ENCODE measurements at places on chromosomes 5 and 9.

- DNase-seq = no peak
These were observed 49.7 kb downstream of the MYO10 start for GRCh38 chr5:16886366-16886736.

GRCh38 chr9:123686131-123686828 is 243.6 kb downstream of the DENND1A start:
- DNase-seq = no peak

DNA sequence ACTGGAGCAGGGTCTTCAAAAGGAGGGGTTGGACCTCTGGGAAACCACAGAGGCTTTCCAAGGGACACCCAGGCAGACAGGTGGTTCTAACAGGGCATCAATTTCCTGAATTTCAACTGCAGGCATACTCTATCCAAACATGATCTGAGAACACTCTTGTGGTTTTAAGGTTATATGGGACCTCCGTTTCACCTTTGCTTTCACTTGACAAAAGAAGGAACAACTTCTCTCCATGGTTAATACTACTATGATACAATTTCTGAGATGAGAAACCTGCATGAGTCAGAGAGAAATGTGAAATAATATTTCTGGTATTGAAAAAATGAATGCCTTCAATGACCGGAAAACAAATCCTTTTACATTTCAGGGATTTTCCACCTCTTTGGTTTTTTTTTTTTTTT is 28.0 kb upstream of the ERAP1 start:
- no peak for DNase-seq

GRCh38 chr5:147616421-147616820 is 106.6 kb upstream of the DPYSL3 start:
- DNase-seq = no peak

- DNase-seq = no peak
These were observed 472.8 kb downstream of the CCDC171 start for GRCh38 chr9:16025627-16026026.

DNA sequence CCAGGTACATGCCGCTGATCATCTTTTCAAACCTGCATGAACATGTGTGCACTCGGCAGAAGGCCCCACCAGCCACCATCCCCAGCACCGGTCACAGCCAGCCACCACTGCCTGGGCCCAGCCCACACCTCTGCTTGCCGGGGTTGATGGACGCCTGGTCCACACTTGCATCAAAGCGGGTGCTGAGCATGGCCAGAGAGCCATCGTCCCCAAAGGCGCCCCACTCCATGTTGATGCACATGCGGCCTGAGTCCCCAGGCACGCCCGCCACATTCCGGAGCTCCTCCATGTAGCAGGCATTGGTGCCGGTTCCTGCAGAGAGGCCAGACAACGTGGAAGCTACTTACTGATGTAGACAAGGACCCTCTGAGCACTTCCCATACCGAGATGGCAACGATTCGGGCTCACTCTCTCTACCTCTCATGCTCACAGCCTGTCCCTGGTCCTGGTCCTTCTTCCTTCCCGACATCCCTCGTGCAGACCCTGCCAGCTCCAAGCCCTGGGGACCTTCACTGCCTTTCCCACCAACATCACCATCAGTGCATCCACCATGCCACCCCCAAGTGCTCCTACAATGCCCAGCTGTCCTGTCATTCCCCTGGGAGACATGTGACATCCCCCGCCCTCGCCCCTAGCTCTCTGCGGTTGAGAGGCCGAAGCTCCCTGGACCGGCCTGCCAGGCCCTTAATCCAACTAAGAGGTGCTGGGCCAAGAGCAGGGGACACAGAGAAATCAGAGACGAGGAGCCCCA is 17.2 kb downstream of the HK3 start:
- DNase-seq = no peak

DNA sequence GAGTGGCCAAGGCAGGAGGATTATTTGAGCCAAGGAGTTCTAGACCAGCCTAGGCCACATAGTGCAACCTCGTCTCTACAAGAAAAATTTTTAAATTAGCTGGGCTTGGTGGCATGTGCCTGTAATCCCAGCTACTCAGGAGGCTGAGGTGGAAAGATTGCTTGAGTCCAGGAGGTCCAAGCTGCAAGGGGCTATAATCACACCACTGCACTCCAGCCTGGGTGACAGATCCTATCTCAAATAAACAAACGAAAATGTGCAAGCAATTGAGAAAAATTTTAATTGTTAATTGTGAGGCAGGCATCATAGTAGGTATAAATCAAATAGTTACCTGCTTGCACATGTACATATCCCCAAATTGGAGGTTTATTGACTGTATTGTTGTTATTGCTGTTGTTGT is 15.3 kb downstream of the ALDH7A1 start:
- DNase-seq = no peak

DNA sequence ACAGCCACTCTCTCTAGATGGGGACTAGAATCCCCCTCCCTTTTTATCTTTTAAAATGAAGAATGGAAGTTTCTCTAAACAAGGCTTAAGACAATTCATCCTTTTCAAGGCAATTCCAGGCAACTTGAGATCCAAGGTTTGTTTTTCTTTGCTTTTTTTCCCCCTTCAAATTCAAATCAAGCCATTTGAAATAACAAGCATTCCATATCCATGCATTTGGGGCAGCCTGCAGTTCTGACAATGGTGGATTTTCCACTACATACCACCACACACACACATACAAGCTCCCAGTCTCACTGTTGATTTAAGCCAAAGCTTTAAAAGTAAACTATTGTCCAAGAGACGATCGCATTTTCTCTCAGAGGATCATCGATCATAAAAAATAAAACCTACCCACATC is 424 bp downstream of the INSYN2B start:
- DNase-seq = no peak

DNA sequence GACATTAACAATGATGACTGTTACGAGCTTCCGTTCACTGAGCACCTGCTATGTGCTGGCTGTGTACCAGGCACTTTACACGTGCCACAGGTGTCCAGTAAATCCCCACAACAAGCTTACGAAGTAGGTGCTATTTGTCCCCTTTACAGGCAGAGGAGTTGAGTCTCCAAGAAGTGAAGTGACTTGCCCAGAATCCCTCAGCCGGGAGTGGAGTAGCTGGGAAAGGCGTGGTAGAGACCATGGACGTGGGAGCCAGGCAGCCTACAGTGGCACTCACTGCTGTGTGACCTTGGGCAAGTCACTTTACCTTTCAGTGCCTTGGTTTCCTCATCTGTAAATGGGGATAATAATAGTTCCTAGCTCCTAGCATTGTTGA is 669 bp upstream of the AMBP start:
- DNase-seq = no peak

DNA sequence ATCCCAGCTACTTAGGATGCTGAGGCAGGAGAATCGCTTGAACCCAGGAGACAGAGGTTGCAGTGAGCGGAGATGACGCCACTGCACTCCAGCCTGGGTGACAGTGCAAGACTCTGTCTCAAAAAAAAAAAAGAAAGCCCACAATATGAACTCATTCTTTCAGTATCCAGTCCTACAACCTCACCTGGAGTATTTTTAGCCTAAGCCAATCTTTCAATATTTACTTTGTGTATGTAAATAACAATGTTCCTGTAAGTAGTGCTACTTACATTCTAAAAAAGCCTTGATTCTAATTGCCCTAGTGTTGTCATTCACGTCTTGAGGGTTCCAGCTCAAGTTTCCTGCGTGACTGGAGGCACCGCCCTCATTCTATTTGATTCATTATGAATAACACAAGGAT is 62.0 kb downstream of the BHMT start:
- DNase-seq = no peak

GRCh38 chr5:149212198-149212951 is 59.3 kb upstream of the AFAP1L1 start:
- no peak for DNase-seq

Measured in naive B cell (primary cell).